ENCODE measurements at places on chromosomes 7 and 10.

- no peaks in the 10 kb centered on the region for H3K4me1 ChIP-seq
- no peaks in the 10 kb centered on the region for H3K27me3 ChIP-seq
- no peaks in the 10 kb centered on the region for H3K36me3 ChIP-seq
- DNase-seq: no peak
- H3K27ac ChIP-seq: no peak overlapping the region
- H3K4me3 ChIP-seq: no peak overlapping the region
Measured at GRCh38 chr10:128493811-128494210, 367.6 kb upstream of the MKI67 start.

- no peak for DNase-seq
- no peak overlapping the region for H3K27ac ChIP-seq
- H3K4me1 ChIP-seq: no peaks in the 10 kb centered on the region
Measured at GRCh38 chr10:70457759-70458305, 16.4 kb upstream of the NODAL start.

DNA sequence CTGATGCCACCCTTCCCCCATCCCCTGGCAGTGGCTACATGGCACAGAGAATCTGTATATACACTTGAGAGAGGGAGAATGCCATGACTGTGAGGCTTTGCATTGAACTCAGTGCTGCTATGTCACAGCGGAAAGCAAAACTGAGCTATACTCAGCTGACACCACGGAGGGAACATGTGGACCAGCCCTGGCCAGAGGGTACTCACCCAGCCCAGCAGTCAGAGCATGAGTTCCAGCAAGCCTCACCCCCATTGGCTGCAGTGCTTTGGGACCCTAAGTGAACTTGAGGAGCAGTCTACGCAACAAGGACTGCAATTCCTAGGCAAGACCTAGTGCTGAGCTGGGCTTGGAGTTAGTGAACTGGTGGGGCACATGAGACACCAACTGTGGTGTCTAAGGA lies 10.3 kb upstream of the AOC1 start:
- H3K36me3 ChIP-seq: no peaks in the 10 kb centered on the region
- DNase-seq: no peak
- H3K4me3 ChIP-seq: no peak overlapping the region
- no peaks in the 10 kb centered on the region for H3K4me1 ChIP-seq
- H3K27ac ChIP-seq: no peak overlapping the region

DNA sequence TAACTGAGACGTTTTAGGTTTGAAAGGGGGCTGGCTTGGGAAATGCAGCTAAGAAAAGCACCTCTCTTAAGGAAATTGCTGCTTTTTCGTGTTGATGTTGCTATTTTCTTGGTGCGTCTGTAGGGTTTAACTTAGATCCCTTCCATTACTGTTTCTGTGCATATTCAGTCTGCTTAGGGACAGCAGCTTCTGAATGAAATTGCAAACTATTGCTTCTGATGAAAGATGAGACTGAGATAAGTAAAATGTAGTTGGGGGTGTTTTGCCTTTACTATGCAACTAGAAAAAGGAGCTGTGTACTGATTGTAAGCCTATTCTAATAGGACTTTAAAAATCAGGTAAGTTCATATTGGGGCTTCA lies 772 bp downstream of the HDAC9 start:
- no peaks in the 10 kb centered on the region for H3K36me3 ChIP-seq
- no peak overlapping the region for H3K4me3 ChIP-seq
- no peak for DNase-seq
- H3K27me3 ChIP-seq: no peaks in the 10 kb centered on the region
- no peak overlapping the region for H3K27ac ChIP-seq
- H3K4me1 ChIP-seq: no peaks in the 10 kb centered on the region

- no peak for DNase-seq
- no peak overlapping the region for H3K27ac ChIP-seq
- H3K36me3 ChIP-seq: no peaks in the 10 kb centered on the region
- no peaks in the 10 kb centered on the region for H3K27me3 ChIP-seq
- H3K4me1 ChIP-seq: no peaks in the 10 kb centered on the region
Measured at GRCh38 chr7:46133751-46134150, 212.7 kb upstream of the IGFBP3 start.

- no peak for DNase-seq
- no peaks in the 10 kb centered on the region for H3K36me3 ChIP-seq
- H3K4me3 ChIP-seq: no peak overlapping the region
- no peak overlapping the region for H3K27ac ChIP-seq
Measured at GRCh38 chr7:44603193-44603592, 3.2 kb upstream of the OGDH start.

- no peak for DNase-seq
- H3K4me1 ChIP-seq: peaks cover 22% of the 10 kb centered on the region
- no peak overlapping the region for H3K27ac ChIP-seq
- H3K27me3 ChIP-seq: peaks cover 11% of the 10 kb centered on the region
- H3K4me3 ChIP-seq: no peak overlapping the region
- no peaks in the 10 kb centered on the region for H3K36me3 ChIP-seq
Measured at GRCh38 chr10:73905256-73906020, 5.5 kb upstream of the PLAU start.

DNA sequence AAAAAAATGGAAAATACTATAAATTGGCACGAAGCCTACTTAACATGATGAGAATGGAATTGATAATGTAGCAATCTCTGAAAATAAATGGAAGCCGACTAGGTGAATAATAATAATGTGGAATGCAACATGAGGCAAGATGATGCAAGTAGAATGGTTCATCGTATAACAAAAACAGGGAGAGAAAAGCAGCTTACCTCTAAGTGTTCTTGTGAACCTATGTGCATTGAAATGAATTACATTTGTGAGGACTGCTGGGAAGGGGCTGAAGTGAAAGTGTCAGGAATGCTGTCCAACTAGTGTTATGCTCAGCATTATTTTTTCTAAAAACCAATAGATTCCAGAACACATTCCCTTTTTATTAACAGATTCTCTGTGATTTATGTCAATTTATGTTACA lies 440.6 kb upstream of the LRRN3 start:
- H3K27ac ChIP-seq: no peak overlapping the region
- H3K4me3 ChIP-seq: no peak overlapping the region
- DNase-seq: no peak

DNA sequence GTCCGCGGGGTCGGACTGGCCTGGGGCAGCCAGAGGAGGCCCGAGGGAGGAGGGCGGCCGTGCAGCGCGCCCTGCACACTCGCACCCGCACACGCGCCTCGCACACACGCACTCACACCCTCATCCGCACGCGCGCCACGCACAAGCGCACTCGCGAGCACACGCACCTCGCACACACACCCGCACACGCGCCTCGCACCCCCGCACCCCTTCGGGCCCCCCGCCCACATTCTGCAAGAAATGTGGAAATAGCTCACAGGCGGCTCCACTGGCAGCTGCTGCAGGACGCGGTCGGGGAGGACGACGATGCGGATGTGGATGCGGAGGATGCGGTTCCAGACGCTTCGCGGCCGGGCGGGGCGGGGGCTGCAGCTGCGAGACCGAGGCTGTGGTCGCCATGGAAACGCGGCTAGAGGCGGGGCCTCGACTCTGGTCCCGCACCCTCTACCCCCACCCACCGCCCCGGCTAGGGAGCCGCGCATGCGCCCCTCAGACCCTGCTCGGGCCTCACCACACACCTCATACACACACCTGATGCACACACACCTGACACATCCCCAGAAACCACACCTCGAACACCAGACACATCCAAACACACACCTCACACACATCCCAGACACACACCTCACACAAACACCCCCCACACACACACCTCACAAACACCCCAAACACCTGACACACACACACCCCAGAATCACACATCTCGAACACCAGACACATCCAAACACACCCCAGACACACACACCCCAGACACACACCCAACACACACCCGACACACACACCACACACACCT lies at the start of gene CALY:
Gene CALY, minus strand, starts transcription at position 320 of the 793 bp plus-strand sequence. CDS start 7,907 bp downstream, outside the sequence.
- H3K36me3 ChIP-seq: no peaks in the 10 kb centered on the region
- peaks cover 19% of the 10 kb centered on the region for H3K4me1 ChIP-seq
- H3K27ac ChIP-seq: peak within 1 kb of the TSS; percentile 80

DNA sequence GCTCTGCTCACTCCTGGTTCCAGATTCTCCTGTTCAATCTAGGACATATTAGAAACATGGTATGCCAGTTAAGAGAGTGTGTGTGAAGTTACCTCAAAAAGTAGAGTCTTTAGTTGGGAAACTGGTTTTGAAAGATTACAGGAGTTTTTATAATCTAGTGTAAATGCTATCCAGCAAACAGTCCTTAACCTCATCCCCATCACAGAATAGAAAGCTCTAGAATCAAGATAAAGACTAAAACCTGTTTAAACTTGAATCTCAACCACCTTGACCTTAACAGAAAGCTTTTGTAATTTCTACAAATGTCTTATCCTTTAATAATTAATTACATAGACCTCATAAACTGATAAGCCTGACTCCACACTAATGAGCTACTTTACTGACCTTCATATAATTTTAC lies 1288.7 kb upstream of the SORCS1 start:
- H3K36me3 ChIP-seq: no peaks in the 10 kb centered on the region
- H3K4me1 ChIP-seq: no peaks in the 10 kb centered on the region
- no peak overlapping the region for H3K4me3 ChIP-seq
- H3K27me3 ChIP-seq: no peaks in the 10 kb centered on the region
- DNase-seq: no peak

DNA sequence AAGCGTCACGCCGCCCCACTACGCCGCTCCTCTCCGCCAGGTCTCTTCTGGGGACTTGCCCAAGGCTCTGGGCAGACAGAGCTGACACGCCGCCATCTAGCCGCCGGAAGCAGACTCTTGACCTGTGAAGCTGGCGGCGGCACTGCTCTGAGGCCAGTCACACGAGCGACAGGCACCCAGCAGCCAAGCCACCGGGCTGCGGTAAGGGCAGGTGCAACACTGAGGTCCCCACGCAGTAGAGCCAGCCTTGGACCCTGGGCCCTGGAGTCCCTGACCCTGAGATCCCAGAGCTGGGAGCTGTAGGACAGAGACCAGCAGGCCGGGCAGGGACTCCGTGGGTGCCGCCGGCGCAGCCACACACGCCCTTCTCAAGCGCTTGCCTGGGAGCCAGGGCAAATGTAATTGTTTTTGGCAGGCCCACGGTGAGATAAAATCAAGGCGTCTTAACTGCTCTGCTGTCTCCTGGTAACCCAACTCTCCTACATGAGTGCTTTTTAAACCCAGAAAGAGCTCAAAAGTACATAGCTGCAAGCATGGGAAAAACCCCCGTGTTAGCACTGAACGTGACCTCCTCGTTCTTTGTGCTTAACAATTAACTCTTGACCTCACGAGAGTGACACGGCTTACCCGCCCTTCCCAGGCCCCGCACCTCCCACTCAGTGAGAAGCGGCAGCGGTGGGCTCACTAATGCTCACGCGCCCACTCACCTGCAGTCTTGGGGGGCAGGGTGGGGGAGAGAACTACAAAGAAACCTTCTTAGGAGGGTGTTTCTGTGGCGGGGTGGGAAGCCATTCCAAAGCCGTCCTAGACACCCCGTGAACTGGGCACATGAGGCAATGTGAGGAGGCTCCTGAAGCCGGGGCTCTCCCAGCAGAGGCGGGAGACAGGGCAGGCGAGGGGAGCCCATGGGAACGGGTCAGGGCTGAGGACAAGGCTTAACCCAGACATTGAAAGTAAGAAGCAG lies 8.5 kb downstream of the GPER1 start:
- no peaks in the 10 kb centered on the region for H3K27me3 ChIP-seq
- no peak overlapping the region for H3K27ac ChIP-seq

DNA sequence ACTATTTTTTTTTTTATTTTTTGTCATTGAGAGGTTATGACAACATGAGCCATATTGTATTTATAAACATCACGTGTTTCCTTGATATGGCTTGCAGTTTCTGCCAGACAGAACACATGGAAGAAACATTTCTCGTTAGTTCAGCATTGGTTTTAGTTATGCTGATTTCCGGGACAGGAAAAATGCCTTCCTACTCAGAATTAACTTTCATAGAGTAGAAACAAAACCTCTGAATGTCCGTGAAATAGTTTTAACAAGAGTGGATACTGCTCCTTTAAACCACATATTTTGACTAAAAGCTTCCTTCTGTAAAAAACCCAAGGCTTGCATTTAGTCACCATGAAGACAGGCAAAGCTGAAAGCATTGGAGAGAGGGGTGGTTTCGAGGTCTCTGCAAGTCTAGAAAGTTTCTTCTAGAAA lies 240.4 kb downstream of the KIAA1217 start:
- no peak overlapping the region for H3K27ac ChIP-seq
- DNase-seq: no peak
- H3K36me3 ChIP-seq: no peaks in the 10 kb centered on the region
- H3K4me3 ChIP-seq: no peak overlapping the region
